ENCODE measurements at places on chromosomes 1 and 21.

DNA sequence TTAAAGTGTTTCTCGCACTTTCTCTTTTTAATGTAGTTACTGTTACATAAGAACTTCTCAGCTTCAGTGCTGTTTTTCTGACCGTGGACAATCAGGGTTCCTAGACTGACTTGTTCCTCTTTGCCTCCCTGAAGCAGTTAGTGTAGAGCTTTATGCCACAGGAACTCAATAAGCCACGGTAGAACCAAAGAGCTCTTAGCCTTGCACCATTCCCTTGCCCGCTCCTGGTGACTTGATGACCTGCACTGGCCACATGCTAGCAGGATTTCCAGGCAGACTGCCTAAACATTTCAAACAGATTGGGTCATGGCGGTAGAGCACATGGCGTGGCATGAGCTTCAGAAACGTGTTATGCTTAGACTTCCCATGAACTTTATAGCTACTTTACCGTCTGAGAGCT is 18.8 kb upstream of the FASLG start:
- no peak for DNase-seq

DNA sequence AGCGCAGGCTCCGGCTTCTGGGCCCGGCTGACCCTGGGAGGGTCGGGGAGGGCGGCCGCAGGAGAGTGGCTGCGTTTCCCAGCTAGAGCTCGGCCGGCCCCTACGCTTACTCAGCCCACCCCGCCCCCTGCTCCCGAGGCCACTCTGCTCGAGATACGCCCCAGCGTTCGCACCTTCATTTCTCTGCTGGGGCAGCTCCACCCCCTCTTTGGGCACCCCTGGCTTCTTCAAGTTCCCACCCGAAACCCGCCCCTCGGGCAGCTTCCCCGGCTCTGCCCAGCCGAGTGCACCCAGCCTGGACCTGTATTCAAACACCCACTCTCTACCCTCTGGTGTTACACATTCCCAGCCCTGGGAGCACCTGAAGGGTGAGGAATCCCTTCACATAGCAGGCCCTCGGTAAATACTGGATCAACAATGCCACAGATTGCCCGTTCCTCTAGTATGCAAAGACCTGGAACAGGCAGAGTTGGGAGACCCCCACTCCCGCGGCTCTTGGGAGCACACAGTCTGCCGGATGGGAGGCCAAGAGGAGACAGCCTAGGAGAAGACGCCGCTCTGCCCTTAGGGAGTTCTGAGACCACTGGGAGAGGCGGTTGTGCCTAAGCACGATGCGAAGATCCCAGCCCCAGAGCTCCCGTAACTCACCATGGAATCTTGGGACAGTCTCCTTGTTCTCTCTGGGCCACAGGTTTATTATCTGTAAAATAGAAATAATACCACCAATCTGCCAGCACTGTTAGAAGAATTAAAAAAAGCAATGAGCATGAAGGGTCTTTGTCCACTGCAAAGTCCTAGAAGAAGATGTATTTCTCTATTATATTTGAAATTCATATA is 566 bp upstream of the PAQR7 start:
- no peak for DNase-seq

GRCh38 chr1:235972311-235972689 is 92.6 kb downstream of the NID1 start:
- DNase-seq = no peak

DNA sequence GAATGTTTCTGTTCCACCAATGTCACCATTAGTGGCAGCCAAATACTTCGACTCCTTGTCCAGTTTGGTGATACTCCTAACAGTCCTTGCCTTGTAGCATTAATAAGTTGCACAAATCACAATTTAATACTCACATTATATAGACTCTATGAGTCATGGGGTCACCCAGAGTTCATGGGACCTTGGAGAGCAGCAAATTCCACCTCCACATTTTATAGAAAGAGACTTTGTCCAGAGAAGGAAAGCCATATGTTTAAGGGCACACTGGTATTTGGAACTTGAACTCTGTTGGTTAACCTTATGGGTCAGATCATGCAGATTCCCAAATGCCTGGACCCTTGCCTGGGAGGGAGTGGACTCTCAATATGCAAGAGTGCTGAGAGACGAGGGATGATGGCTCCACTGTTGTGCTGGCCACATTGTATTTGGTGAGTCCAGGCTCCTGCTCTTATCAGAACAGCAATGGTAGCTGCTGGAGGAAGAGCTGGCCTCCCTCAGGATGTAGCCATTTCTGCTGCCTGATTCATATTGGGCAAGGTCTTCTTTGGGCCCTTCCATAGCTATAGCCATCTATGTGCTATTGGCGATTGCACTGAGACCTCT is 30.6 kb downstream of the DNAJC6 start:
- no peak for DNase-seq

GRCh38 chr21:45863267-45863666 is 118.3 kb upstream of the COL6A1 start:
- no peak for DNase-seq

Data from GM19239 (cell line).